Fibroblast of skin of left biceps (primary cell): ENCODE measurements at places on chromosomes 6 and 20.
A peak's percentile ranks its signal among the peaks of the same experiment; 100 is the strongest.

DNA sequence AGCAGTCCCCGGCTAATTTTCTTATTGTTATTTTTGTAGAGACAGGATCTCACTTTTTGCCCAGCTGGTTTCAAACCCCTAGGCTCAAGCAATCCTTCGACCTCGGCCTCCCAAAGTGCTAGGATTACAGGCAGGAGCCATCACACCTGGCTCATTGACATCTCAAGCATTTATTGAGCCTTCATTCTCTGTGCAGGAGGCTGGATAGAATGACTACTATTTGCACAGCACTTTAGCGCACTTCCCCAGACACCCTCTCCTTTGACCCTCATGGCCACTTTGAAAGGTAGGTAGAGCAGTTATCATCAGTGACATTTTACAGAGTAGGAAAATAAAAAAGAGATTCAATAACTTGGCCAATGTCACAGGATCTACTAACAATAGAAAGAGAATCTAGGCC, 124.0 kb upstream of the STXBP5 start:
- no peak for DNase-seq

- no peak for DNase-seq
Measured at GRCh38 chr20:17029698-17030097, 197.1 kb upstream of the PCSK2 start.

DNA sequence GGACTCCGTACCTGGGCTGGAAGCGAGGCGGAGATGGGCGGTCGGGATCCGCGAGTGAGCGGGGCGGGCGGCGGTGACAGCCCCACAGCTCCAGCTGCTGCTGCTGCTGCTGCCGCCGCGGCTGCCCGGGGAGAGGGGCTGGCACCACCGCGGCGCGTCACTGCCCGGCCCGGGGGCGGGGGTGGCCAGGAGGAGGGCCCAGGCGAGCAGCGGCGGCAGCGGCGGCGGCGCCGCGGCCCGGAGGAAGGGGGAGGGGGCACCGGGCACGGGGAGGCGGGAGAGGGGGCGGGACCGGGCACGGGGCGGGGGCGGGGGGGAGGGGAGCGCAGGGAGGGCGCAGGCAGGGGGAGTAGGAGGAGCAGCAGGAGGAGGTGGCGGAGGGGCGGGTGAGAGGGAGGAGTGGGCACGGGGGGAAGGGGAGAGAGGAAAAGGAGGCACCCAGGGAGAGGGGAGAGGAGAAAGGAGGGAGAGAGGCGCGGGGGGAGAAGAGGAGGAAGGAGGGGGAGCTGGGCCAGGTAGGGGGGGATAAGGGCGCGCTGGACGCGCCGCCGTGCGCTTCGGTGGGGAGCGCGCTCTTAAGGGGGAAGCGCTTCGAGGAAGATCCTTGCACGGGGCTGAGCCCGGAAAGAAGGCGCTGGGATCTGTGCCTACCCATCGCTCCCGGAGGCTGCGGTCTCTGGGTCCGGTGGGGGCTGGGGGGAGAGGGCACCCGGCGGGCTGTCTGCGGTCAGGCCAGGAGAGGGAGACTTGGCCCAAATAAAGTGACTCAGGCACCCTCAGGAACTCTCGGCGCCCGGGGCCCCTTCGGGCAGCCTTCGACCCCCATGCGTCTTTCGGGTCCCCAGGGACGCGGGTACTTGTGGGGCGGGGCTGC, 101.5 kb downstream of the NOL4L start:
- DNase-seq, result no peak

DNA sequence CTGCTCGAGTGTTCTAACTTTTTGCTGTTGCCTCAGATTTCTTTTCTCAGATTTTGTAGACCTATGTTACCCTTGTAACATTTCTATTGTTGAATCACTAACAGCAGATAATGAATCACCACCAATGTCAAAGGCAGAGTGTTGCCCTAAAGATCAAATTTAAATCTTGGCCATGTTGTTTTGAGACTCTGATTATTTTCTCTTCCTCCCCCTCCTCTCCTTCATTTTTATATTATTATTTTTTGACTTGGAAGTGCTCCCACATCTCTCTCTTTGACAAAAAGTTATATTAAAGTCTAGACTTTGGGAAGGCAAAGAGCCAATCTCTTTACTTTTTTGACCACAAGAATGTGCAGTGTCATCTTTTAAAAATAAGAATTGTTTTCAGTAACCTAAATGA, 422.7 kb downstream of the NKAIN2 start:
- DNase-seq, result peak; percentile 16

DNA sequence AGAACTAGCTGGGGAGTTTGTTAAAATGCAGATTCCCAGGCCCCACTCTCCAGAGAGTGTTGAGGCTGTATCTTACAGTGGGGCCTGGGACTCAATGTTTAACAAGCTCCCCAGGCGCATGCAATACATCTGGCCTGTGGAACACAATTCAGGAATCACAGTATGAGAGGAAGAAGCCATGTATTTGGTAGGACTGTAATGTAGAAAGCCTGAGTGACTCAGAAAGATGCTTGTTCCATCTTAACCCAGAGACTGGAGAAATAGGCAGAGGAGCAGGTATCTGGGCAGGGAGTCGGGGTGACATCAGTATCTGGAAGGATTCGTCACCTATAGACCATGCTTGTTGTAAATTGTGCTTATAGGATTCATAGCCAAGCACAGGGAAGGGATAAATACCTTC, 90.5 kb downstream of the UNC5CL start:
- DNase-seq, result no peak

DNA sequence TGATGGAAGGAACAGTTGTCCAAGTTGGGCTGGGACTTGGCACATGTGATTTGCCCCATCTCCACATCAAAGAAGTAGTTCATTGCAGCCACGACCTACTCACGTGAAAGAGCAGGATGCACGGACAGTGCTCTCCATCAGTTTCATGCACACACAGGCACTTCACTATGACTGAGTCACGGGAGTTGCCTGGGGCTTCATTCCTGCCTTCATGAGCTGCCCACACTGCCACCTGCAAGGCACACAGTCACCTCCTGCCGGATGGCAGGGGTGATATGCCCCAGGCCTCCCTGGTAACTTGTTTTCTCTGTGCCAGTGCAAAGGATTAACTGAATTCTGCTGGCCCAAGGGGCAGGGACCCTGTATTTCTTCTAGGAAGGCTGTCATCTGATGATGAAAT, 22.8 kb downstream of the CST5 start:
- DNase-seq, result no peak

DNA sequence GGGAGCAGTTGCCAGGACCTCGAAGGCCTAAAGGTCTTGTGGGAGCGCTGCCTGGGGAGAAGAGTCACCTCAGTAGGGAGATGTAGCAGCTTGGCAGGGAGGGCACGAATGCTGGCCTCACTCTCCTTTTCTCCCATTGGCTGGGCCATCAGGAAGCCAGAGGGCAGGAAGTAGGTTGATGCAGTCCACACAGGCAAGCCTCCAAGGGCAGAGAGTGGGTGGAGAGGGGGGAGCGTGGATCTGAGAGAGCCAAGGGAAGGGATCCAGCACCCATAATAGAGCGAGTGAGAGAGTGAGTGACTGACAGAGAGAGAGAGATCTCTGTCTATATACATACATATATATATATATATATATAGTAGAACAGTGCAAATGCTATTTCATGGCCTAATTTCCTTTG, 215.3 kb upstream of the LRFN2 start:
- DNase-seq, result no peak

DNA sequence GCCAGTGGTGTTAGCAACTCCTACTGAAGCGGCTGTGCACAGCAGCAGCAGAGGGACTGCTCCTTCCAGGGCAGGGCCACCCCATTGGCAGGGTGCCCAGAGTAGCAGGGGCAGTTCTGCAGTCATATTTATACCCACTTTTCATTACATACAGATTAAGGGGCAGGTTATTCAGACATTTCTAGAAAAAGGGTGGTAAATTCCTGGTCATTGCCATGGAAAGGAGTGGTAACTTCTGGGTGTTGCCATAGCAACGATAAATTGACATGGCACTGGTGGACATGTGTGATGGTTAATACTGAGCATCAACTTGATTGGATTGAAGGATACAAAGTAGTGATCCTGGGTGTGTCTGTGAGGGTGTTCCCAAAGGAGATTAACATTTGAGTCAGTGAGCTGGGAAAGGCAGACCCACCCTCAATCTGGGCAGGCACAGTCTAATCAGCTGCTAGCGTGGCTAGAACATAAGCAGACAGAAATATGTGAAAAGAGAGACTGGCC, 45.0 kb downstream of the IYD start:
- no peak for DNase-seq

DNA sequence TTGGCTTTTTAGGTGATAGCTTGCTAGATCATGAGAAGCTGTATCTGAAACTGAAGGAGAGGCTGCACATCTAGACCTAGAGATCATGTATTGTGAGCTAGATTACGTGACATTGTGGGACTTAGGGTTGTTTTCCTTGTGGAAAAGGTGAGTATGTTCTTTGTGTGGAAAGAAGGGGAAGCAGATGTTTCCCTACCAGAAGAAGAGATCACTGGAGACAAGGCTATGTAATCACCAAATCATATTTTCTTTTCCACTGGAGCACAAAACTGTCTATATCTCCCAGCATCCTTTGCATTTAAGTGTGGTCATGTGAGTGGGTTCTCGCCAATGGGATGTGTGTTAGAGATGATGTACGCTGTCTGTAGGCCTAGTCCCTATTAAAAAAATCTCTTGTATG, 7.0 kb upstream of the EPB41L2 start:
- DNase-seq, result no peak

DNA sequence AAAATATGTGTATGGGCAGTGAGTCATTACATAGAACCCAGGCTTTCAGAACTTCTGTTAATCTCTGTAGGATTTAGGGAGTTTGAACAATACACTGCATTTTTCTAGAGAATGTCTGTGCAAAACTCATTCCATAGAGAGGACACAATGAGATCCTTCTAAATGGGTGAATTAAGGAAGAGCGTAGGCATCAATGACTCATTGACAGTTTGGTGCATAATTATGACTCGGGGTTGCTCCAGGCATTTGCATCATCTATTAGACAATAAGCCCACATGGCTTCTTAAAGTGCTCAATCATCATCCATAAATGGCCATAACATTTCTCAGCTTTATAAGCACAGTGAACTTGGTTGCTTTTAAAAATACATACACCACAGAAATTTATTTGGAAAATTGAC, 625.5 kb downstream of the CDH26 start:
- peak; percentile 1 for DNase-seq

- no peak for DNase-seq
Measured at GRCh38 chr20:6058684-6059295, 4.9 kb upstream of the LRRN4 start.

DNA sequence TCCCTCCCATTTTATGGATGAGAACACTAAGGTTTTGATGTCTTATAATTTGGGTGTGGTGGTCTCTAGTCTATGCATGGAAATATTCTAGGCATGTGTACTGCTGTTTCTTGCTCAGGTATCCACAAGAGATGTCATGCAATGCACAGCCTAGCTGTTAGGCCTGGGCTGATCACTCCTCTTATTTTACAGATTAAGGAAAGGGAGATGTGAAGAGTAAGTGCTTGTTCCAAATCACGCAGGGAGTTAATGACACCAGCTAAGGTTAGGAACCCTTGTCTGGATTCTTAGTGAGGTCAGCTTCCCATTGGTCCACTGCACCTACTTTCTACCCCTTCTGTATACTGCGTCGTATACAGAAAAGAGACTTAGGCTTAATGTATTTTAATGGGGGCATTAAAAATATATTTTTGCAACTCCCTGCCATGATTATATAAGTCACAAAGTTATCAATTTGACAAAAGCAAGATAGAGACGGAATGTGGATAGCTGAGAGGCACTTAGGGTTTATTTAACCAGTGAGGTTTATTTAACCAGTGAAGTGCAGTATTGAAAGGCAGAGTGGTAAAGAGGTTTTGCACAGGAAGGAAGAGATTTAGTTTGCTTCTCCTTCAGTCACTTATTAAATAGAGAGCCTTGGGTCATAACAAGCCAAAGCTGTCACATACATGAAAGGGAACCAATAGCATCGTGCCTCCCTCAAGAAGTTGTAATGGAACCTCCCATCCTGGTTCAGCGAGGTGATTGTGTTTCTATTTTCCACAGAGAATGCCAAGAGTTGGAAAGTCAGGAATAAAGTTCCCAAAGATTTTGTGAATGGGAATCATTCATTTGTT, 95.0 kb upstream of the FAM184A start:
- DNase-seq, result no peak

- no peak for DNase-seq
Measured at GRCh38 chr6:32298632-32299336, 72.9 kb downstream of the TSBP1 start.

GRCh38 chr6:71287038-71287437, 1.6 kb upstream of the OGFRL1 start:
- no peak for DNase-seq

GRCh38 chr6:143090314-143091044, 29.8 kb downstream of the AIG1 start:
- DNase-seq, result no peak
